H1 (cell line): ENCODE measurements at places on chromosomes 3 and 15.
A peak's percentile ranks its signal among the peaks of the same experiment; 100 is the strongest.

- no peak for DNase-seq
Observed at GRCh38 chr3:99413504-99413903, 224.9 kb upstream of the COL8A1 start.

GRCh38 chr15:85430406-85431204, 50.2 kb downstream of the AKAP13 start:
- DNase-seq = no peak

GRCh38 chr3:47961815-47962606, 54.2 kb downstream of the MAP4 start:
- DNase-seq = no peak

DNA sequence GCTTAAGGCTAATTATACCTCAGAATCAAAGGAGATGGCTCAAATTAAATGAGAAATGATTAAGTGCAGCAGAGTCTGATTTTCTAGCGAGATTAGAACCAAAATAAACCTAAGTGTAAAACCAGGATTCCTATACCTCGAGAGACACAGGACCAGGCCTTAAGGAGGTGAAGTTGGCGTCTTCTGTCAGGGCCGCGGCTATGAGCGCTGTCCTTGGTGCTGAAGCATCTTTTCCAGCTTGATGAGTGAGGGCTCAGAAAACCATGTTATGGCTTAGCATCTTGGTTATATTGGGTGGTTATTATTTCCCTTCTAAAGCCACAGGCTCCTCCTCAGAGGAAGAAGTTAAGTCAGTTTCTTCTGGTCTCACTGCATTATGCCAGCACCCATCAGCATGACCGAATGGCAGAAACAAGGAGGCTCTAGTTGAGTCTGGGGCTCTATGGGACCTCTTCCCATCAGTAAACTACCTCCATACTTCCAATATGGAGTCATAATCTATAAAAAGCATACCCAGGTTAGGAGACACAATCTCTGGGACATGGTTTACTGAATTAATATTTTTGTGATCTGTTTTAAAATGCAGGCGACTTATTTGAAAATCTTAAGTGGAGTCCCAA, 120.1 kb upstream of the NMNAT3 start:
- DNase-seq = peak; percentile 70

GRCh38 chr3:45985532-45986302, 9.9 kb downstream of the FYCO1 start:
- no peak for DNase-seq

DNA sequence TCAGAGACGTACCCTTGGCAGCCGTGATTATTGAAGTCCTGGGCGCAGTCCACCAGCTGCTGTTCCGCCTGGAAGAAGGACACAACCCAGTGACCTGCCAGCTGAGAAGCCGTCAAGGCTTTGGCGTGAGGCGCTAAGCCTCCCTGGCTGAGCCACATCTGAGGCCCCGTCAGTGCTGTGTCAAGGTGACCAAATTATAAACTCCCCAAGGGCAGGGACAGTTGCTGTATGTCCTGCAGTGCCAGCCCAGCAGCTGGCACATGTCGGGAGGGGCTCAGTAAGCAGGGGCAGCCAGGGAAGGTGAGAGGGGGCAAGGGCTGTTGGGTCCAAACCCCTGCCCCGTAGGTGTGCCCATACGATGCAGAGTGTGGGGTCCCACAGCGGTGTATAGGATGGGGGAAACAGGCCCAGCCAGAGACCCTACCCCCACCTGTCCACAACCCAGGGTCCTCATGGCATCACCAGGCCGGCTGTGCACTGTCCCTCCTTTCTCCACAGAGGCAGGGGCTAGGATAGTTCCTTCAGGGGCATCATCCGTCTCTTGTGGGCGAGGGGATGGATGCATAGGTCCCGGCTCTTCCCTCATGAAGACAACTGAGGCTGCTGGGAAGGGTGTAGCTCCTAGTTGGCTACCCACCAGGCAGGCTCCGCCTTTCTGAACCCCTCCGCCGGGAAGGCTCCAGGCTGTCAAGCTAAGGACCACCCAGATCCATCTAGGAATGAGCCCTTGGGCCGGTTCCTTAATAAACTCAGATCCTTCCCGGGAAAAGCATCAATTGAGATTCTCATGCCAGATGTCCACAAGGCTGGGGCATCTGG, 13.2 kb downstream of the CTSH start:
- no peak for DNase-seq

- DNase-seq = no peak
Observed at GRCh38 chr3:151709847-151710246, 23.9 kb upstream of the AADACL2 start.

- no peak for DNase-seq
Observed at GRCh38 chr15:80957976-80958375, 31.6 kb downstream of the MESD start.

- DNase-seq = no peak
Observed at GRCh38 chr3:146803745-146804144, 198.6 kb upstream of the PLSCR5 start.

DNA sequence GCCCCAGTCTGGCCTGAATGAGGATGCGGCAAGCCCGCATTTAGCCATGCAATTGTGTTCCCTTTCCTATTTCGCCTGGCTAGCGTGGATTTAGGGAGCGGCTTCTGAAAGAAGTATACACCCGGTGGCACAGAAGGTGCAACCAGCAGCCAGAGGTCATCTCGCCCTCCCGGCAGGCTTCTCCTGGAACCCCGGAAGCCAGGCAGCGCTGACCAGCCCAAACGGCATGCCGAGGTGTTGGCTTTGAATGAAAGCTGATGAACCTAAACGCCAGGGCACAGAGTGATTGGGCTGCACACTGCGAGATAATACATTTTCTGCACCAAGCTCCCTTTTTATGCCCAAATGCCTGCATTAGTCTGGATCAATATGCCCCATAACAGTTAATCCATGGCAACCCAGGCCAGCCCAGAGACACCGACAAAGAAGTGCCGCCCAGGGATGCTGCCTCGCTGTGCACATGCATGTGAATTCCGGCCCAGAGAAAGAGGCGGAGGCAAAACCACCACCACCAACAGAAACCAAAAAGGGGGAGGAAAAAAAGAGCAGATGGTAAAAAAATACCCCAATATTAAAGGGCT, 1.4 kb downstream of the SRGAP3 start:
- DNase-seq = no peak

GRCh38 chr3:134291319-134292254, 40.9 kb upstream of the RYK start:
- DNase-seq = peak; percentile 26

- no peak for DNase-seq
Observed at GRCh38 chr15:43518197-43518761, 871 bp downstream of the MAP1A start.

DNA sequence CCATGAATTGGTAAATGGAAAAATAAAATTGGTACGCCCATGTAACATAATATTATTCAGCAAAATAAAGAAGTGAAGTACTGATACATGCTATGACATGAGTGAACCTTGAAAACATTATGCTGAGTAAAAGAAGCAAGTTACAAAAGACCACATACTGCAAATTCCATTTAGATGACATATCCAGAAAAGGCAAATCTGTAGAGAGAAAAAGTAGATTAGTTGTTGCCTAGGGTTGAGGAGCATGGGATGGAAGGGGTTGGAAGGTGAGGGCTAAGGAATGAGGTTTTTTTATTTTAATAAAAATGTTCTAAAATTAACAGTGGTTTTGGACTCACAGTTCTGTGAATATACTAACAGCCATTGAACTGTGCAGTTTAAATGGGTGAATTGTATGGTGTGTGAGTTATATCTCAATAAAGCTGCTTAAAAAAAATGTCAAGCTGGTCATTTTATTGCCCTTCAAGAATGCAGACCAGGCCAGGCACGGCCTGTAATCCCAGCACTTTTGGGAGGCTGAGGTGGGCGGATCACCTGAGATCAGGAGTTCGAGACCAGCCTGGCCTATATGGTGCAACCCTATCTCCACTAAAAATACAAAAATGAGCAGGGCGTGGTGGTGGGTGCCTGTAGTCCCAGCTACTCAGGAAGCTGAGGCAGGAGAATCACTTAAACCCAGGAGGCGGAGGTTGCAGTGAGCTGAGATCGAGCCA, 8.1 kb upstream of the DLG1 start:
- no peak for DNase-seq

DNA sequence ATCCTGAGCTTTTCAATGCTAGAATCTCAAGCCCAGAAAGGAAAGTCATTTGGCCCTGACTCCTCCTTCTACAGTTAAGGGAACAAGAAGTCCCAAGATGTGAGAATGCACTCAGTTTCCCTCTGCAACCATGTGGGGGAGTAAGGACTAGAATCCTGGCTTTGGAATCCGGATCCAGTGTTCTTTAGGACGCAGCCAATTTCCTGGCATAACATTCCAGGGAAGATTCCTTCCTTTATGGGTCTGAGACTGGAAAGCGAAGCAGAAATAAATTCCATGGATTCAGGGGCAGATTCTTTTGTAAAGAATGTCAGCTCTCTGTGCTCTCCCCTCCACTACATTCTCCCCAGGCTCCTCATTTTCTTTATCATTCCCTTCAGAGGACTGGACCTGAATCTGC, 151.8 kb upstream of the SOX14 start:
- DNase-seq = no peak

GRCh38 chr3:194521510-194522260, 34.9 kb upstream of the ATP13A3 start:
- no peak for DNase-seq

DNA sequence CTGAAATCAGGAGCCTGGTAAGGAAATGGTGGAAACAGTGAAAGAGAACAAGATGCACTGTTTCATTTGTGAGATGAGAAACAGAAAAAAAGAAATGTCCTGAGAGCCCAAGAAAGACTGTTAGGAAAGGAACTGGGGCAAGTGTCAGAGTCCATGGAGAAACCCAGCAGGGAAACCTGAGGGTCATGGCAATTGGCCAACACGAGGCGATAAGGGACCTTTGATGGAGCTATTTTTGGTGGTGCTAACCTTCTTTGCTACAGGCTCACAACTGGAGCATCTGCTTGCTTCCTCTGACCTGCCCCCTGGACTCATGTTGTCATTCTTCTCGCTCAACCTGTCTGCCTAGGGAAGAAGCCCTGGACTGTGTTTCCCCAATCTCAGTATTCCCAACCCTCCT, 4.2 kb upstream of the TMEM41A start:
- no peak for DNase-seq

- no peak for DNase-seq
Observed at GRCh38 chr3:104523136-104523535, 843.6 kb upstream of the ALCAM start.

DNA sequence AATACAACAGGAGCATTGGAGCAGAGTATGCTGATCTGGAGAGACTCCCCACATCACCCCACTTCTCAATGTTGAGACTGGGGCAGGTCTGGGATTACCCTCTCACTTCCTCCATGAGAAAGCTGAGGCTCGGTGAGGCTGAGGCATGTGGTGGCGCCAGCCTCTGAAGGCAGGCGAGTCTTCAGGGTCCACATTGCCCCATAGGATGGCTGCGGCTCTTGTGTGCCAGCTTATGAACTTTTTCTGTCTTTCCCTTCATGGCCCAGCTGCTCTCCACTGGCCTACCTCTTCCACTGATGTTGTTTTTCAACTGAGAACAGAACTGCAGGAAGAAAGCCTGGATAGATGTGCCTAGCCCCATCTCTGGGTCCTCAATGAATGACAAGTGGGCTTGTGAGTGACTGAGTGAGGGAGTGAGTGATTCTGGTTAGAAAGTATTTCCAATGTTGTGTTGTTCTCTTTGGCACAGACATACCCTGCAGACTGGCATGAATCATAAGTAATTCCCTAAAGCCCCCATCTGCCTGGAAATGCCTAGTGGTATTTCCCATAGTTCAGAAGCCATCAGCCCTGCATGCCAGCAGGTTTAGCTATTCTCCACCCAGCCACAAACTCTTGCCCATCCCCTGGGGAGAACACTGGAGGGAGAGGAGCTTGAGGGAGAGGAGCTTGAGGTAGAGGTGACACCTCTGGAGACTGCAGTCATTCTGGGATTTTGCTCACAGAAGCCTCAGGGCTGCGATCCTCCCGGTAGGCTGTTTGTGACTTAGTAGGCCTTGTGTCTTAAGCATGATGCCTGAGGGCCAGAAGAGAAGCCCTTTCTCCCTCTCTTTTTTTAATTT, 56.9 kb downstream of the AMOTL2 start:
- DNase-seq = peak; percentile 39

GRCh38 chr3:13141183-13141582, 68.0 kb upstream of the IQSEC1 start:
- DNase-seq = no peak

GRCh38 chr3:7964899-7965298, 536.7 kb upstream of the LMCD1 start:
- no peak for DNase-seq

- no peak for DNase-seq
Observed at GRCh38 chr15:82890338-82890994, 62.1 kb downstream of the HOMER2 start.

- no peak for DNase-seq
Observed at GRCh38 chr3:187777331-187777941, 32.2 kb upstream of the BCL6 start.
